ENCODE measurements at places on chromosomes 2 and 18.

DNA sequence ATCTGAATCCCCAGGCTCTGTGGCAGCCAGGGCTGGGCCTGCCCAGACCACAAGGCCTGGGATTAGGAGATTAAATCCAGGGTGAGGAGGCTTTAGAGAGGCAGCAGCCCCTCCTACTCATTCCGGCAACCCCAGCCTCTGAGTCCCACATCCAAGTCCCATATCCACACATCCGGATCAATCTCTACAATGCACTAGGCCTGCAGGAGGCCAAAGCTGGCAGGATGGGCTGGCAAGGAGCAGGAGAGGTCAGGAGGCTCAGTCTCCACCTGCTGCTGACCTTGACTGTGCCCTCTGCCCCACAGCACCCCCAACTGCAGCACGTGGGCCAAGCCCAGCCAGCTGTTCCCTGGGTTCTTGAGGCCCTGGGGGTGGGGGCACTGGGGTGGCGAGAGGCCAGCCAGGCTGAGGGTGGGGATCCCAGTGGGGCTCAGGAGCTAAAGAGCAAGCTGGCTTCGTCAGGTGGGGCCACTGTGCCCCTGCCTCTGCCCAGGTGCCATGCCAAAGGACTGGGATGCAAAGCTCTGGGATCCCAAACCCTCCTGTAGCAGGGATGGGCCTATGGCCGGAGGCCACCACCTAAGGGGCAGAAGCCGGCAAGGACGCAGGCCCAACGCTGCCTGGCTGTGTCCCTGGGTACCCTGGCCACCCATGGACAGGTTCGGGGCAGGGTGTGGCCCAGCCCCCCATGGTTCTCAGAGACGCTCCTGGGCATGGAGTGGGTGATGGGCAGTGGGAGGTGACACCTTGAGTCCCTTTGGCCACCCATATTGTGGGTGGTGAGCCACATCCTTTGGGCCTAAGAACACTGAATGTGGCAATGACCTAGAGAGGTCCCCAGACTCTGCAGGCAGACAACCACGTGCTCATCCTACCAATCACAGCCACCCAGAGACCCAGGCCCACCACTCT is 3.2 kb downstream of the KIF1A start:
- no peak for DNase-seq

- DNase-seq = no peak
Measured at GRCh38 chr18:68935686-68936085, 137.8 kb downstream of the CCDC102B start.

DNA sequence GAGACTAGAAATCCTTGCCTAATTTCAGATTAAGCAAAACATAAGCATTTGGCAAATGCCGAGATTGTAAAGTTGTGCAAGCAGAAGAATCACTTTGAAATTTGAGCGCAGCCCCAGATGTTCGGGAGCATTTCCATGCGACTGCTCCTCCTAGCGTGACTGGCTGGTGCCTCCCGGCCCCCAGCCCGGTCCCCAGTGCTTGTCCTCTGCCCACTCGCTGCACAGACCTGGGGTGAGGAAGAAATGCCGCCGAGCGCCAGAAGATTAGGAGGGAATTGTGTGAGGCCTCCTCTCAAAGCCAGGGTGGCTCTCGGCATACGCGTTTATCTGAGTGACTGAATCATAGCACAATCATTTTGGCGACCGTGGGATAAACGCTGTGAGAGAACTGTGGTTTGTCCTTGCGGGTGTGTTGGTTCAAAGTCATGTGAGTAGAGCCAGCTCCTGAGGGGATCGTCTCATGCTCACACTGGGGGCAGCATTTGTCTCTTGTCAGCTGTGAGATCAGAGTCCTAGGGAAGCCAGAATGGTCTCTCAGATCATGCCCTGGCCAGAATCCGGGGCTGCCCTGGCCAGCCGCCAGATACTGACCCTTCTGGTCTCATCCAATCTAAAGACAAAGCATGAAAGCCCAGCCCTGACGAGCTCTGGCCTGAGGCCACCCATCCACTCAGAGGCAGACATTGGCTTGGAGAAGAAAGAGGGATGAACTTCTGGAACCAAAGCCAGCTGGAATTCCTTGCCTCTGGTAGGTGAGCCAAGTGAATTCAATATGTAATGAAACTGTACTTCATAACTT is 189.3 kb downstream of the SH3RF3 start:
- no peak for DNase-seq

GRCh38 chr2:99648906-99649789 is 159.3 kb upstream of the REV1 start:
- no peak for DNase-seq

DNA sequence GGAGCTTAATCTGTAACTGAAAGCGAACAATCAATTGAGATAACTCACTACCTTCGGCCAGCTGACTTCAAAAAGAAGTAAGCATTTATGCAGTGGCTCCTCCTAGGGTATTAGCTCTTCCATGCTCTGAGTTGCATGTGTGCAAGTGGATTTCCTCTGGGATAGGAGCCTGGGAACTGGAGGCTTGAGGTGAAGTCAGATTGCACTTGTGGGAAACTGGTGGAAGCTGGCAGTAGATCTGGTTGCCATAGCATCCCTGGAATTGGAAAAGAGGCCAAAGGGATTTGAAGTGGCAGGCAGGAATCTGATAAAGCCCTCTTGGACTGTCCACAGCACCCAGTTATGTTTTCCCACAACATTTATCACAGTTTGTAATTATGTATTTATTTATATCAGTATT is 50.6 kb upstream of the FMNL2 start:
- no peak for DNase-seq

DNA sequence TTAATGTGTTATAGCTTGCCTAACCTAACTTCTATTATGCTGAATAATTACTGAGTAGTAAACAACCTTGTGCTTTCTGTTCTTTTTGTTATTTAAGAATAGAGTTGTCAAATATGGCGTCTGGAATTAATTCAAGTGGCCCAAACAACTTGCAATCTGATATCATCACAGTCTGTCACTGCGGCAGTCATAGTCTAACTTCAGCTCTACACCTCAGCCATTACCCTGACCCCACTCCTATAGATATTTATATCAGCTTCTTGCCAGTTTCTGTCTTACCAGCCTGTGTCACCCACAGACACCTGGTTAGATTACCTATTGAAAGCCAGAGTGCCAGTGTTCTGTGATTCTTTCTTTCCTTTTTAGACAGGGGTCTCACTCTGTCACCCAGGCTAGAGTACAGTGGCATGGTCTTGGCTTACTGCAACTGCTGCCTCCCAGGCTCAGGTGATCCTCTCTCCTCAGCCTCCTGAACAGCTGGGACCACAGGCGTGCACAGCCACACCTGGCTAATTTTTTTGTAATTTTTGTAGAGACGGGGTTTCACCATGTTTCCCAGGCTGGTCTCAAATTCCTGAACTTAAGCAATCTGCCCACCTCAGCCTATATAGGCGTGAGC is 14.1 kb upstream of the KLHL41 start:
- no peak for DNase-seq

DNA sequence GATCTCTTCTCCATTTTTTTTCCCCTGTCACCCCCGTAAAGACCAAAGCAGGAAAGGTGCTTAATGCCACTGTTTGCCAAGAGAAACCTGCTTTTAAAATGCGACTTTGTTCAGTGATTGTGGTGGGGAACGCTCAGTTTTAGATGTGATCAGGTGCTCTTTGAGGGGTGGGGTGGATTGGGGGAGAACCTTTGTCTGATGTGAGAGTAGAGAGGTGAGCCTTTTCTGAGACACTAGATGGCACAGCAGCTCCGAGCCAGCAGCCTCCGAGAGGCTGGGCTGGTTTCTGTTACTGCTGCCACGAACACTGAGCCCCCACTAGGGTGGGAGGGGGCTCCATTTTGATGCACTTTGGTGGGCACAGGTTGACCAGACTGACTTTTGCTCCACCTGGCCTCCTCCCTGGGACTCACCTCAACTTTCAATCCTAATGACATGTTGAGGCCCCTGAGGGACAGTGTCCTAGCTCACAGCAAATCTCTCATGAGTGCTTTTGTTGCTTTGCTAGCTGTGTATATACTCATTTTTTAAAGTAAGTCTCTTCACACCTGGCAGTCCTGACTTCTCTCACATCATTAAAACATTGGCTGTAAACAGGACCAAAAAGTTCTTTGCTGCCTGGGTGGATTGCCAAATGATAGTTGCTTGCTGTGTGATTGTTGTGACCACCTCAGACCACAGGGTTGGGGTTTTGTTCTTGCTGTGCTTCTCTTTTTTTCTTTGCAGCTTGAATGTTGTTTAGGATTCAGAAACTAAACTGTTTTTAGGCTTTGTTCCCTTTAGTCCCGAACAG is 98.2 kb upstream of the MAP3K20 start:
- DNase-seq = no peak

GRCh38 chr2:10414591-10414990 is 33.5 kb downstream of the ODC1 start:
- no peak for DNase-seq

DNA sequence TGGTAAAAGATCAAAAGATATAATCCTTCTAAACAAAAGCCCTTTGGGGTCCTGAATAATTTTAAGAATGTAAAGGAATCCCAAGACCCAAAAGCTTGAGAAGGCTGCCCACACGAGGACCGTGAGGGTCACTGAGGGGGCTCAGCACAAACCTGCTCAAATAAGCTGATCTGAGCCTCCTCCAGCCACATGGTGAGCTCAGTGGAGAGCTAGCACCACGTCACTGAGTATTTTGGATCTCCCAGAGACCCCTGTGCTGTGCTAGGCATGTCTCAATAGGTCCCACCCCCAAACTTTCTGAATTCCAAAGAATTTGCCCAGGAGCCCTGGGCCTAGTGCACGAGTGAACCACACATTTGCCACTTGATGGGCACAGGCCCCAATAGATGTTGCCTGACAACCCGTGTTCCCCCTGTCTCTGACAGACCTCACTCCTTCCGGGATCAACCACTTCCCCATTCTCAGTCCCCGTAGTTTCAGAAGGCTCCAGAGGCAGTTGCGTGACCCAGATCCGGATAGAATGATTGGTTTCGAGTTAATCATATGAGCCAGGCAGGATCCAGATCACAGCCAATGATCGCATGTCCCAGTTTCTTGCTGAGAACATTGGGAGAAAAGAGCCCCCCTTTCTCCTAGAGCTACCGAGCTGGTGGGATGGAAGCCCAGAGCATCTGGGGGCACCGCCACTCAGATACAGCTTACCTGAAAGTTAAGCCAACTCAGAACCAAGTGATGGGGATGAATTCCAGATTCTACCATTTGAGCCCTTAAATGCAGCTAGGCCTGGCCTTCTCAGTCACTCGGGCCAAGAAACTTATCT is 203.8 kb downstream of the TNS1 start:
- DNase-seq = no peak

- no peak for DNase-seq
Measured at GRCh38 chr18:9188359-9189231, 52.0 kb downstream of the ANKRD12 start.

- no peak for DNase-seq
Measured at GRCh38 chr2:150162241-150162942, 325.1 kb downstream of the RND3 start.

- DNase-seq = no peak
Measured at GRCh38 chr2:224645722-224646121, 60.6 kb upstream of the CUL3 start.

- DNase-seq = no peak
Measured at GRCh38 chr2:214217136-214217535, 193.7 kb upstream of the VWC2L start.

DNA sequence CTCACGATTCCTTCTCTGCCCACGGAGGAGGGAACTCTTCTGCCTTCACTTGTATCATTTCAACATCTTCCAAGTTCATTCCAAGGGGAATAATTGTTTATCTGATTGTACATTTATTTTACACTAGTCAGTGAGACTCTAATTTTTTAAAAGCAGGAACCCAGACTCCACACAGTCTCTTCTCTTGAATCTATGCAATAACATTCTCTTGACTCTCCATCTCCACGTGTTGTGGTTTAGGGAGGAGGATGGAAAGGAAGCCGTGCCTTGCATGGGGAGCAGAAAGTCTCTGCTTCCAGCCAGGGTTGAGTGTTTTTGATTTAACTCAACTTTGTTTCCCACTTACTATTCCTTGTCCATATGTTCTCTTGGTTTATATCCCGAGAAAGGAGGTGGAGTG is 131.1 kb upstream of the RIOK3 start:
- DNase-seq = no peak

GRCh38 chr2:162293122-162293786 is 25.2 kb downstream of the IFIH1 start:
- no peak for DNase-seq

- DNase-seq = no peak
Measured at GRCh38 chr2:45380131-45380836, 230.8 kb downstream of the SRBD1 start.

DNA sequence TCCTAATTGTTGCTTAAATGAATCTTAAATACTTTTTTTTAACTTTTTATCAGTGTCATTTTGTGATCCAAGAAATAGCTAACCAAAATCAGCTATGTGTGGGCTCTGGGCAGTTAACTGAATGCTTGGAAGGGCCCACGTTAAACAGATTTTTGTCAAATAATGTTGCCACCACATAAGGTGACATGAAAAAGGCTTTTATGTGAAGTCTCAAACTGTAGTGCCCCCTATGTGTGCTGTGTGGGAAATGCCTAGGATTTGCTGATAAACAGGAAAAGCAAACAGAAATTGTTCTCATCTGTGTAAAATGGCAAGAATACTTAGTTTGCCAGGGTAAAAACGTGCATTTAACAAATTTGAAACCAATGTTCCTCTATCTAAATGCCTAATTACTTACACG is 242.2 kb downstream of the ZNF516 start:
- no peak for DNase-seq

GRCh38 chr18:8629602-8630001 is 20.4 kb downstream of the RAB12 start:
- no peak for DNase-seq

DNA sequence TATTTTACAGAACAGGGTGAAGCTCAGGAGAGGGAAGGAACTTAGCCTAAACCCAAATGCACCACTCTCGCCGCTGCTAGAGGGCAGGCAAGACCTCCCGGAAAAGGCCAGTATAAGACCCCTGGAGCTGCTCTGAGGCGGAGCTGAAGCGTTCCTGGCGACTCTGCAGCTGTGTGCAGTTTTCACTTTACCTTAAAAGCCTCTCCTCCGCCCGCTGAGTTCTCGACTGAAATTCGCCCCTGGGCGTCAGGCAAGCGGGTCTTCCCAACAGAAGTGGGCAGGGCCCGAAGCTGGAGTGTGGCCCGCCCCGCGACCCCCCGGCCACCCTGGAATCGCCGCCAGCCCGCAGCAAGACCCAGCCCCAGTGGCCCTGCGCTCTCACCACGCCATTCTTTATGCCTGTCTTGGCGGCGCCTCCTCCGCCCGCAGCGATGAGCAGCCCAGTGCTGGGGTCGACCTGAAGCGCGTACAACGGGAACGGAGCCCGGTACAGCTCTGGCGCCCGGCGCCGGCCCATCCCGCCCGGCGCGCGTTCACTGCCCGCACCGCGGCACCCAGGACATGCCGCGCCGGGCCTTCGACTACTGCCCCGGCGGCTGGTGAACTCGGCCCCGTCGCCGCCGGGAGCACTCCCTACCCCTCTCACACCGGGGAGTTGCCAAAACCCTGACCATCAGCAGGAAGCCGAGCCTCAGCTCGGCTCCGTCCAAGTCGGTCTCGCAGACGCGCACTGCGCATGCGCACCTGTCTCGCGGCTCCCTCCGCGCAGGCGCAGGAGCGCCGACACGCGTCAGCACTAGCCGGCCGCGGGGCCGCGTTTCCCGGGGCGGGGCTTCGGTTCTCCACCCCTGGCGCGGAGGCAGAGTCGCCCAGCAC is at the start of gene PREB:
Gene PREB, minus strand, starts transcription at position 732 of the 876 bp plus-strand sequence. Its CDS starts 215 bp downstream, at position 517.
- DNase-seq = peak; percentile 100

GRCh38 chr18:65091744-65092329 is 659.0 kb upstream of the CDH7 start:
- DNase-seq = no peak

GRCh38 chr2:43138441-43138840 is 88.0 kb downstream of the ZFP36L2 start:
- DNase-seq = no peak

- no peak for DNase-seq
Measured at GRCh38 chr2:151795646-151796240, 32.5 kb downstream of the ARL5A start.

GRCh38 chr2:217680381-217680780 is 322.4 kb downstream of the TNS1 start:
- no peak for DNase-seq
